Activated naive CD8-positive, alpha-beta T cell treated with anti-CD3 and anti-CD28 coated beads, Interleukin-2, amount 50 U/mL, for 16 hours (primary cell): ENCODE measurements at places on chromosomes 3 and 15.

GRCh38 chr3:42937334-42937733 lies 31.4 kb downstream of the ZNF662 start:
- DNase-seq, result no peak

- DNase-seq, result no peak
Measured at GRCh38 chr3:136903899-136904298, 41.9 kb downstream of the NCK1 start.

GRCh38 chr3:12939137-12939536 lies 97.8 kb upstream of the RPL32 start:
- DNase-seq, result no peak

DNA sequence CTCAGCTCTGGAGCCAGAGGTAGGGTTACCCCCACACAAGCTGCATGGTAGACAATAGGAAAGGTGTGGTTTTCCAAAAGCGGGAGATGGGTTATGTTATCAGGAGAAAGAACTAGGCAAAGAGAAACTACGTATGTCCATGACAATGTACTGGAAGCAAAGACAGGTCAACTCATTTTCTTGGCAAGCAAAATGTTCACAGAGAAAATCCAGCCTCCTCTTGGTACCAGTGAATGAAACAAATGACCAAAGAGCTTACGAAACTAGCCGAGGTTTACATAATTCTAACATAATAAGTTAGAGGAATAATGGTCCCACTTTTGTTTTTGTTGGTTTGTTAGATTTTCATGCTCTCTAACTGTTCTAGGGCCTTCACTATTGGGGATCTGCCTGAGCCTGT lies 338.1 kb upstream of the TGFBR2 start:
- no peak for DNase-seq
